Activated CD8-positive, alpha-beta memory T cell treated with anti-CD3 and anti-CD28 coated beads, Interleukin-2, amount 10 ng/mL, durations not matched to agents 7 days and 5 days (primary cell): ENCODE measurements at places on chromosomes 2 and 18. TPM values are rescaled to one million over a fixed set of nuclear protein-coding genes. Genes with fewer than 3 reads are reported as not detected.

Gene TUBA3E
- total RNA-seq = not detected

Gene GREB1L
- not detected for total RNA-seq

Gene MOGAT1
- not detected for total RNA-seq

Gene FTCDNL1
- total RNA-seq = 1.8 TPM

Gene IGFBP5
- total RNA-seq = not detected

Gene ANKRD30B
- total RNA-seq = not detected

Gene SCN2A
- total RNA-seq = not detected

Gene SERPINB10
- total RNA-seq = not detected

Gene GPR39
- total RNA-seq = not detected

Gene MYCN
- not detected for total RNA-seq

DNA sequence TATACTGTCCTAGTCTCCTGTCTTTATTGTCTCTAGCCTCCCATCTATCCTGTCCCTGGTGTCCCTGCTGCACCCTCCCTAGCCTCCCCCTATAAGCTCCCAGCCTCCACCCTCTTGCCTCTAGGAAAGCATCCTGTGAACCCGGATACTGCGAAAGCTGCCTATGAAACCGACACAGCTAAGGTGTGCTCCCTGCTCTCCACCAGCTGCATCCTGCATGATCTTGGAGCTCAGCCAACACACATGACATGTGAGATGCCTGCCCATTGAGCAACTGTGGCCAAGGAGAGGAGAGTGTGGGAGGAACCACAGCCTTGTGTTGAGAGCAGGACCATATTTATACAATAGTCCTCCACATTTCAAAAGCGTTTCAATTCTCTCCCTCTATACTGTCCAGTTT is 187.1 kb downstream of the ZBTB7C start:
- DNase-seq = peak; percentile 68
- H3K27me3 ChIP-seq = peaks cover 2% of the 10 kb centered on the region
- H3K27ac ChIP-seq = no peak overlapping the region
- no peaks in the 10 kb centered on the region for H3K36me3 ChIP-seq
- peaks cover 15% of the 10 kb centered on the region for H3K4me1 ChIP-seq

GRCh38 chr18:5941890-5942289 is 46.6 kb upstream of the TMEM200C start:
- DNase-seq = no peak
- H3K27me3 ChIP-seq = no peaks in the 10 kb centered on the region
- H3K27ac ChIP-seq = no peak overlapping the region
- no peak overlapping the region for H3K4me3 ChIP-seq

GRCh38 chr2:176924909-176925534 is 287.6 kb upstream of the HNRNPA3 start:
- H3K27ac ChIP-seq = no peak overlapping the region
- H3K4me3 ChIP-seq = no peak overlapping the region
- no peaks in the 10 kb centered on the region for H3K4me1 ChIP-seq
- peaks cover 6% of the 10 kb centered on the region for H3K27me3 ChIP-seq
- DNase-seq = no peak

GRCh38 chr18:2908166-2908945 is 61.5 kb downstream of the EMILIN2 start:
- peaks cover 19% of the 10 kb centered on the region for H3K4me1 ChIP-seq
- no peaks in the 10 kb centered on the region for H3K27me3 ChIP-seq
- peaks cover 13% of the 10 kb centered on the region for H3K36me3 ChIP-seq

- H3K27ac ChIP-seq = no peak overlapping the region
- peaks cover 20% of the 10 kb centered on the region for H3K27me3 ChIP-seq
- no peak for DNase-seq
- no peaks in the 10 kb centered on the region for H3K4me1 ChIP-seq
- no peaks in the 10 kb centered on the region for H3K36me3 ChIP-seq
Observed at GRCh38 chr2:85199698-85200097, 66.5 kb downstream of the TCF7L1 start.

GRCh38 chr18:1657876-1658275 is 753.2 kb downstream of the ADCYAP1 start:
- no peak overlapping the region for H3K27ac ChIP-seq
- H3K4me3 ChIP-seq = no peak overlapping the region
- no peaks in the 10 kb centered on the region for H3K27me3 ChIP-seq
- DNase-seq = no peak
- no peaks in the 10 kb centered on the region for H3K36me3 ChIP-seq

- H3K36me3 ChIP-seq = no peaks in the 10 kb centered on the region
- no peak overlapping the region for H3K4me3 ChIP-seq
- no peaks in the 10 kb centered on the region for H3K4me1 ChIP-seq
Observed at GRCh38 chr2:174873471-174873870, 109.2 kb upstream of the CHRNA1 start.

DNA sequence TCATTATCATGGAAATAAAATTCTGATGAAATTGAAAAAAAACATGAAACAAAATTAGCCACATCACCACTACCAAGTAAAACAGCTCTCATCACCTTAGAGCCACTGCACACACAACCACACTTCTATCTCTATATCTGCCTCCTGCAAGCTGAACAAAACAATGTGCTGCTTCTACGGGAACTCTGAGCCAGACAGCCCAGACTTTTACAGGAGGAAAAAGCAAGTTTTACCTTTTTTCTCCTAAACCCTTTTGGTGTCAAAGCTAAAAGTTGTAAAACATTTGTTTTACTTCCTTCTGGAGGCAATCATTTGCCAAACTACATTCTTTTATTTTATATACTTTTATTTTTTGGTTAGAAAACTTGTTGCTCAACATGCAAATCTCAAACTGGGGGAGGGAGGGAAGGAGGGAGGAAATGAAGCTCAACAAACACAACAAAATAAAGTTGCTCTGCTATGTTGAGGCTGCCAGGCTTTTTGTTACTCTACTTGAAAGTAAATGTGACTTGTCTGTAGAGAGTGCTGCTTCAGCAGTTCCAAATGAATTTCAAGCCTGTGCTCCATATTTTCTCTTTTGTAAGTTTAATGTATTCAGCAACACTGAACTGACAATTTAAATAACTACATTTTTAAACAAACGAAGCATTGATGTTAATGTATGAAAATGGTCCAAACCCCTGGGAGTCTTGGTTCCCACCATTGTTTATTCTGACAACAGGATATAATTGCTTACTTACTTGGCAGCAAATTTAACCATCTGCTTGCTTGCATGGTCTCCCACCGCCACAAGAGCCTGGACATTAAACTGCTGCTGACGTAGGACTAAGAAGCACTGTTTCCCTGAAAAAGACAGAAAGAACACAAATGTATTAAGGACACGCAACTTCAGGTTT is 24.5 kb downstream of the DARS1 start:
- no peak for DNase-seq
- peak overlapping the region; percentile 18 for H3K4me3 ChIP-seq
- H3K27me3 ChIP-seq = no peaks in the 10 kb centered on the region
- peaks cover 44% of the 10 kb centered on the region for H3K36me3 ChIP-seq
- peak overlapping the region; percentile 77 for H3K27ac ChIP-seq
- peaks cover 49% of the 10 kb centered on the region for H3K4me1 ChIP-seq
